ENCODE measurements at places on chromosomes 2 and 18.

DNA sequence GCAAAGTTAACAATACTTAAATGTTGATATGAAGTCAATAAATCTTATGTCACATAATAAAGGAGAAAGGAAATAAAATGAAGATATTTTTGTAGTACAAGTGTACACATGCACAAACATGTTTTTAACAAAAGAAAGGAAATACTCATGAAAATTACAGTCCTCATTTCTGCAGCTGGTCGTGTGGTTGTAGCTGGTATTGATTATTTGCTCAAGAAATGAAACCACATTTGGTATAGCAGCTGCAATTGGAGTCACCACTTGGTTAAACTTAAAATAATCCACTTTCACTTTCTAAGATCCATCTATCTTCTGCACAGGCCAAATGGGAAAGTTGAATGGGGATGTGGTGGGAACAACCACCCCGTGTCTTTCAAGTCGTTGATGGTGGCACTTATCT lies 580.5 kb upstream of the NRXN1 start:
- no peak for DNase-seq

GRCh38 chr2:117960231-117960630 lies 53.6 kb downstream of the CCDC93 start:
- no peak for DNase-seq

DNA sequence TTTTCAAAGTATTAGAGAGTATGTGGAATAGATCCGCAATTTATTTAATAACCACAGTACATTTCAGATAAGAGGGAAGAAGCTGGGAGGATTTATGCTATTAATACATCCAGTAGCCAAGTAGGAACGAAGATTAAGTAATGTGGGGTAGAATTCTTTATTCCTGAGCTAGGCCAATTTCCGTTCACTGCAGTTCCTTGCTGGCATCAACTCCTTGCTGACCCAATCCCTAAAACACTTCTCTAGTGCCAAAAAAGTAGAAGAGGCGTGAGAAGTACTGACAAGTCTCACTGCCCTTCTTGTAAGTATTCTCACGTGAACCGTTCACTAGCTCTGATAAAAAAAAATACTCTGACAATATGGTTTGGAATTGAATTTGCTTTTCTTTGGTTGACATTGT lies 211.4 kb downstream of the EPHA4 start:
- no peak for DNase-seq

DNA sequence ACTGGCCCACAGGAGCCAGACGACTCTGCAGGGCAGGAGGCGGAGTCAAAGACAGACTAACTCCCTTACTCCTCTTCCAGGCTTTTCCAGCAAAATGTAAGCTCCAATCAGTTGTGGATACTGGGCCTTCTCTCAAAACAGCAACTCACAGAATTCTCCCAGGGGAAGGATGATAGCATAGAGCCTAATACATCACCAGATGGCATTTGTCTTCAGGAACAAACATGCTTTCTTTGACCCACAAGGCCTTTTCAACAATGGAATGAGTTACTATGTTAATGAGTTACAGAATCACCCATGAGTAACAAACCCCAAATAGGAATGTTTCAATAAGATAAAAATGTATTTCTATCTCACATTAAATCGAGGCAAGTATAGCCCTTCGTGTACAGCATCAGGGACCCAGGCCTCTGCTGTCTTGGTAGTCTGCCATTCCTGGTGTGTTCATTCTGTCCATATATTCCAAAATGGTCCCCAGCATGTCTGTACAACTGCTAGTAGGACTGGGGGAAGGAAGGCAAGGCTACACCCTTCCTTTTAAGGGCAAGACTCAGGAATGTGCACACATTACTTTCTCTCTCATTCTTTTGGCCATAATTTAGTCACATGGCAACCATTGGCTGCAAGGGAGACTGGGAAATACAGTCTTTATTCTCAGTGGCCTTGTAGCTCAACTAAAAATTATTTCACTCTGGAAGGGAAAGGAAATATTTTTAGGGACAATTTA lies 76.4 kb downstream of the BOD1L2 start:
- no peak for DNase-seq

- no peak for DNase-seq
Measured at GRCh38 chr2:3587432-3587831, 7.5 kb upstream of the COLEC11 start.

- no peak for DNase-seq
Measured at GRCh38 chr2:160433466-160434140, 60.0 kb downstream of the RBMS1 start.

- DNase-seq, result no peak
Measured at GRCh38 chr2:24409700-24410556, 49.6 kb upstream of the ITSN2 start.

DNA sequence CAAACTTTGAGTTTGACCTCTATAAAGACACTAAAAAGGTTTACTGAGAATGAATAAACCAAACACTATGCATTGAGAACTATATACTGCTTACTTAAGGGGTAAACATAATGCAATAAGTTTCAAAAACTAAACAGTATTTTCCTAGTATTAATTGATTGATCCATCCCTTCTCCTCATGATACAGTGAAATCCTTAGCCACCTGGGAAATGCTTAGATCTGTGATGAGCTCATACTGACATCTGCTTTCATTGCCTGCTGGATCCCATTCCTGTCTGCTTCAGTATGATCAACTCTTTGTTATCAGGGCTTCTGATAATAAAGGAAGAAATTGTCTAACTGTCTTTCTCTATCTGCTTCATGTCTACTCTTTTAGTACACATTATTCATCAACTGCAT lies 74.9 kb upstream of the UBE2E3 start:
- DNase-seq, result no peak
